8988T (cell line): ENCODE measurements at places on chromosomes 13 and 19.

DNA sequence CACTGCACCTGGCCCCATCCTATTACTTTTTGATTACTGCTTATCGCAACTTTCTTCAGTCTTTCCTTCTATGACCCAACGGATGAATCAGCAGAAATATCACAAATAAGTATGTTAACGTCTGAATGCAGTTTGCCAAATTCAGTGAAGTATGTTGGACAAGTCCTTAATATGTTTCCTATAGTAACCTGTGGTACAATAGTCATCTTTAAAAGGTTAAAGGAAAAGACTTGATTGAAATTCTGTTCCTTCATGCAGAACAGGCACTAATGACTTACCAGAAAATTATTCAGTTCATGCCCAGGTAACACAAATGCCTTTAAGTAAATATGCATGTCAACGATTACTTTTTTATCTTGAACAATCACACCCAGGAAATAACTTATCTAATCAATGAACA lies 242.6 kb downstream of the KCTD12 start:
- no peak for DNase-seq

GRCh38 chr13:50742968-50743367 lies 100.5 kb downstream of the DLEU7 start:
- no peak for DNase-seq

DNA sequence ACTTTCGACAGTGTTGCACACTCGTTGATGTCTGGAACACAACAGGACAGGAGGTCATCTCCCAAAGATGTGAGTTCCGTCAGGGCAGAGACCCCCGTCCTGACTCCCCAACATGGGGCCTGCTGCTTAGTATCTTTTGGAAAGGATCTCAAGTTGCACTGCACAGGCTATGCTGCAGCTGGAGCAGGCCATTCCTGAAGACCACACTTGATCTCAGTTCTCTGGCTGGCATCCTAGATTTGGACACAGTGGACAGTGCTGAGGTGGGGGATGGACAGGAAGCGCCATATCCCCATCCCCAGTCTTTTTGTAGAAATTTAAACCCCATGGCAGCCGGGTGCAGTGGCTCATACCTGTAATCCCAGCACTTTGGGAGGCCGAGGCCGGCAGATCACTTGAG lies 5.9 kb downstream of the ADGRE2 start:
- DNase-seq = no peak

GRCh38 chr13:44680746-44681355 lies 104.7 kb upstream of the TSC22D1 start:
- DNase-seq = no peak
